ENCODE measurements at places on chromosomes 11 and 22.
A peak's percentile ranks its signal among the peaks of the same experiment; 100 is the strongest.

GRCh38 chr11:131246156-131246555, 124.3 kb upstream of the NTM start:
- DNase-seq, result no peak

GRCh38 chr11:42840176-42840829, 471.5 kb upstream of the API5 start:
- DNase-seq, result no peak

GRCh38 chr11:11057472-11057854, 199.6 kb upstream of the ZBED5 start:
- DNase-seq, result no peak

- DNase-seq, result no peak
These were observed 36.7 kb downstream of the ADAMTS8 start for GRCh38 chr11:130391711-130392110.

GRCh38 chr22:39525658-39525975, 5.3 kb downstream of the ATF4 start:
- DNase-seq, result no peak

- no peak for DNase-seq
These were observed 5.8 kb upstream of the MIEF1 start for GRCh38 chr22:39496131-39496838.

DNA sequence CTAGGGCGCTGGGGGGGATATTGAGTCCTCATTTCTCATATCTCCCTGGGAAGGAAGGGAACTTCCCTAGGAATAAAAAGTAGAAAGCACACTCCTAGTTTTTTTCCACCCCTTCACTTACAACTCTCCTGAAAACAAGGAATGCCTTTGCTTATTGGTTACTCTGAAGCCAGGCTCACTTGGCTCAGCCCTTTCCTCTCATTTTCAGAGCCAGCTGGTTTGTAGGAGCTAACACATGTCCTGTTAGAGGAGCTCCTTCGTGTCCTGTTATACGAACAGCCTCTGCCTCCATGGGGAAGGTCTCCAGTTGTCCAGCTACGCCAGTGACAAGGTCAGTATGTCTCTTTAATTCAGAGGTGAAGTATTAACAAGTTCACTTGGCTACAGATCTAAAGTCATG, 17.6 kb downstream of the ALKBH8 start:
- no peak for DNase-seq

GRCh38 chr11:70544774-70545609, 146.7 kb downstream of the CTTN start:
- DNase-seq, result no peak

DNA sequence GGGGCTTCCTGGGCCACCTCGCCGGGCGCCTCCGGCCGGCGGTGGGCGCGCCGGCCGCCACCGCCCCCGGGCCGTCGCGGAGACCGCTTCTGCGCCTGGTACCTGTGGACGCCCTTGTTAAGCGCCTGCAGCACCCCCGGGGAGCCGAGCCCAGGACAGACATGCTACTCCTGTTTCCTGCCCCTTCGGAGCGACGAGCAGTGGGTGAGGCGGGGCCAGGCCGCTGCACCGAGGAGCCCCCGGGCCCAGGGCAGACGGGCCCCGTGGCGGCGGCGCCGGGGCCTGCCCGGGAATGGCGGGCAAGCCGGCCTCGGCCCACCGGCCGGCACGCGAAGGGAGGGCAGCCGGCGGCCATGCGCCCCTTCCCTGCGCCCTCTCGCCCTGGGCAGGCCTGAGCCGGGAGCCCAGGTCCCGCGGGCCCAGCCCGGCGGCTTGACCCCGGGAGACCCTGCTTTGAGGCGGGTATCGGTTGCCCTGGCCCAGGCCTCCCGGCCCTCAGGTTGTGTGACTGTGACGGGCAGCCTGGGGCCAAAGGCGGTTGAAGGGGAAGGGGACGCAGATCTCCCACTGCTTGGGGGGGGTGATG, 789 bp upstream of the KDM2A start:
- DNase-seq, result peak; percentile 39
